ENCODE measurements at places on chromosomes 3 and 15. TPM values are rescaled to one million over a fixed set of nuclear protein-coding genes. Genes with fewer than 3 reads are reported as not detected.

TRH gene
- total RNA-seq, result not detected

SLC51A gene
- total RNA-seq, result not detected

PAK2 gene
- 93.2 TPM for total RNA-seq

IRAK2 gene
- 0.63 TPM for total RNA-seq

GRCh38 chr15:44471885-44472455 lies 44.5 kb downstream of the CTDSPL2 start:
- no peak for DNase-seq

DNA sequence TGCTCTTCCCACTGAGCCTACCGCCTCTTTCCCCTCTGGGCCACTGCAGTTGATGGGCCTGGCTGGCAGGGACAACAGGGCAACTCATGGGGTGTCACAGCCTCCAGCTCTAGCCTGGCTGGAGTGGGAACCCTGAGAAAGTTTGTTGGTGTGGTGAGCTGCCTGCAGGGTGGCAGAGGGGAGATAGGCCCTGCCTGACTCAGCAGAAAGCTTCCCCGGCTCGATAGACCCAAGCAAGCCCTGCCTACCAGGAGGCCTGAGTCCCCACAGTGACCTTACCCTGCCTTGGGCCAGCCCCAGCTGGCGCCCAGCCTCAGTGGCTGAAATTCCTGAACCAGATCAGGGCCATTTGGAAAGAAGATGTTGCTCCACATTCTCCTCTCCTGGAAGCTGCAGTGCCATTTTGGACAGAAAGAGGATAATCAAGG lies 29.4 kb downstream of the ABTB1 start:
- no peak for DNase-seq

DNA sequence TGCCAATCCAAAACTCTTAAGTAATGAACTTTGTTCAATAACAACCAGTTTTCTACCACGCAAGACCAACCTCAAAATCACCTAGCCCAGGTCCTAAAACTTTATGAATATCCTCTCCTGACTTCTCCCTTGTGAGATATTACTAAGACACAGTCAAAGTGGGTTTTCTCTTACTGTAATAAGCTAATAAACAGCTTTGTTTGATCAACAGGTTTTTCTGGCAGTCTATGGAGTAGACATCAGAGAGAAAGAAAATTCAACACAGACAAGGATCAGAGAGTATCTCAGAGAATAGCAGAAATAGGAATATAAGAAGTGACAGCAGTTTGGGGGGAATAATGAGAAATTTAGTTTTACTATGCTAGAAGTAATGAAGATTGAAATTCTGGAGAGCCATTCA lies 79.6 kb downstream of the NR2E3 start:
- DNase-seq, result no peak

DNA sequence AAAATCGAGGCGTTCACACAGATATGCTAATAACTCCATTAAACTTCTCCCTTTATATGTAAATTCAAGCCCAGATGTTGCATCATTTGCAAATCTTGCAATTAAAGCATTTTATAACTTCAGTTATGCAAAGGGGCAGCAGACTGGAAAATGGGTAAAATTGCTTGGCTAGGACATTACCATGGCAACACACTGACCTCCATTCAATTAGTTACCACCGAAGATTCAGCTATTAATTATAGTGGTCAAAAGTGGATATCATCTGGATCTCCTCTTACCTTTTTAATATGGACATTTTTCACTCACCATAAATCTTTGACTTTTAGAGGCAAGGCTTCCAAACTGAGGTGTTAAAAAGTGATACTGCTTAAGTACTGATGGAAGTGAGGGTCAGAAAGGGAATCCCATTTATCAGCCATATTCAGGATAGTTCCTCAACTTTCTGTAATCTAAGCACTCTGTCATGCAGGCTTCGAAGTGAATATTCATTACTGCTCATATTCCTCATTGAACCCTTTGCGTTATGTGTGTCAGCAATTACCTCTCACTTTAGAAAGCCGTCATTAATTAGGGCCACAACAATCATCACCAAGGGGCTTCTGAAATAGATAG lies 386.2 kb upstream of the ROBO2 start:
- no peak for DNase-seq

All from A673 (cell line).